Activated T-cell treated with anti-CD3 and anti-CD28 coated beads, Interleukin-2, amount 50 U/mL, for 72 hours (primary cell): ENCODE measurements at places on chromosomes 12 and 14.

DNA sequence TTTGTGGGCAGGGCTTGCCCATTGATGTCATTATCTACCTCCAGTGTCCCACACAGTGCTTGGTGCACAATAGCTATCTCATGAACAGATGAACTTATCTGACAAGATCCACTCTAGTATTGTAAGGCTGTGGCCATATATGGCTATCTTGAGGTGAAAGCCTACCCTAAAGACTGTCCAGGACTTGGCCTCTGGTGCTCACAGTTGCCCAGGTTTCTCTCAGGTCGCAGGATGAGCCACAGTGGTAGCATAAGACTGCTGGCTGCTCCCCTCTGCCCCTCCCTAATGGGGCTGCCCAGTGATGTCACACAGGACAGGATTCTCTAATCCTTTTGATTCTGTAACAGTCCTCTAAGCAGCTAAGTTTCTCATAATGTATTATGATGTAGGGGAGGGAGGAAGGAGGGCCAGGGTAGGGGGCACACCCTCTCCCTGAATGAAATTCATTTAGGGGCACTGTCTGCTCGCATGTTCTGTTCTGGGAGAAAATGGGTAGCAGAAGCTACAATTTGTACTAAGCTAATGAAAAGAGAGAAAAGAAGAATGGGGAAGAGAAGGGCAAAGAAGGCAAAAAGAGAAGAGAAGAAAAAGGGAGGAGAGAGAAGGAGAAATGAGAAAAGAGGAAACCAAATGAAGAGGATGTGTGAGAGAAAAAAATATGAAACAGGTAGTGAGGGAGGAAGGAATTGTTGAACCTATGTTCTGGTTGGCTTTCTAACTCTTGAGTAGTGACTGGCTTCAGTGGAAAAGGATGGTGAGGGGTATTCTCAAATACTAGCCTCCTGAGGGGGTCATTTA, 3.4 kb upstream of the PPM1A start:
- DNase-seq: peak; percentile 40

GRCh38 chr12:62692884-62693283, 226.3 kb downstream of the MON2 start:
- no peak for DNase-seq

GRCh38 chr14:48747561-48748089, 838.6 kb downstream of the RPS29 start:
- DNase-seq: no peak

- no peak for DNase-seq
These were observed 54.9 kb upstream of the CISTR start for GRCh38 chr12:53806721-53807120.

DNA sequence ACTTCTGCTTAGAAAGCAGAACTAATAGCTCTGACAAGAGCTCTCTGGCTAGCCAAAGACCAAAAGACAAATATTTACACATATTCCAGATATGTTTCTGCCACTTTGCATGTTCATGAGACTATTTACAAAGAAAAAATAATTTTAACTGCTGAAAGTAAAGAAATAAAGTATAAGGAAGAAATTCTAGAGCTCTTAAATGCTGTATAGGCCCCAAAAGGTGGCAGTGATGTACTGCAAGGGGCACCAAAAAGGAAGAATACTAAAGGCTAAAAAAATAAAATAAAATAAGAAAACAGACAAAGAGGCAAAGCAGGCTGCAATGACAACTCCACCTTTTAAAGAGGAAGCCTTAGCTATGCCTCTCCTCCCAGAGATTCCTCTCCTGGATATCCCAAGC, 23.0 kb downstream of the KLRK1 start:
- DNase-seq: no peak

- DNase-seq: no peak
These were observed 35.3 kb downstream of the METAP2 start for GRCh38 chr12:95509300-95509699.

DNA sequence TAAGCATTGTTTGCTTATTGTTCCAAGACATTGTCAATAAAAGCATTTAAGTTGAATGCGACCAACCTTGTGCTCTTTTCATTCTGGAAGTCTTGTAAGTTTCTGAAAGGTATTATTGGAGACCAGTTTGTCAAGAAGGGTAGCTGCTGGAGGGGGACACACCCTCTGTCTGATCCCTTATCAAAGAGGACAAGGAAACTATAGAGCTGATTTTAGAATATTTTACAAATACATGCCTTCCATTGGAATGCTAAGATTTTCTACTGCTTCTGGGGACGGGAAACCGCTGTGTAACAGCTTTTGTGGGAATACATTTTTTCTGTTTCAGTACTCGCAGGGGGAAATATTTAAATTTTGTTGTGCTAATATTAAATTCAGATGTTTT, 3.5 kb downstream of the FOS start:
- DNase-seq: no peak
